ENCODE measurements at places on chromosomes 6 and 20.

DNA sequence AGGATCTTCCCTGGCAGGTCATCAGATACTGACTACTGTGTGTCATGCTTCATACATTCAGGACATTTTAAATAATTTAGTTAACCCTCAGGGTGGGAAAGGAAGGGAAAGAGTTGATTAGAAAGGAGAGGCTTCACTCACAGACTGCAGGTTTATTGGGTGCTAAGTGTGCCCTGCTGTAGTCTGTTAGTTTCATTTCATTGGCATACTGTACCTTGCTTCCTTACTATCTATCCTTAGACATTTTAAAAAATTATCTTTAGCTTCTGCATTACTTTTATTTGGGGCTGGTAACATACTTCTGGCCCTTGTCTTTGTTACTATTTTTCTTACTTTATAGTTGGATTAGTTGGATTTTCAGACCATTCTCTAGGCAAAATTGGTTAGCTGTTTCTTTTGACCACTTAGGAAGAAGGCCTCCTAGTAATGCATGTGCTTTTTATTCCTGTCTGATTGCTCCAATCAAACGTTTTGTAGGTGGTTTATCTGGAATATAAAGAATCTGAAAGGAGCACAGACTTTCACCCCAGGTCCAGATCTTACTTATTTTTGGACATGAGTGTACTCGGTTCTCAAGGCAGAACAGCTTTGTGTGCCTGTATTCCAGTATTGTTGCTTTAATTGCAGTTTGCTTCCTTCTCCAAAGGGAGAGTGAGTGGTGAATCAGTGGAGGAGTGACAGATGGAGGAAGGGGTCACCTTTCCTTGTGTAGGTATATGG, 82.7 kb upstream of the PRDM1 start:
- no peak for DNase-seq

DNA sequence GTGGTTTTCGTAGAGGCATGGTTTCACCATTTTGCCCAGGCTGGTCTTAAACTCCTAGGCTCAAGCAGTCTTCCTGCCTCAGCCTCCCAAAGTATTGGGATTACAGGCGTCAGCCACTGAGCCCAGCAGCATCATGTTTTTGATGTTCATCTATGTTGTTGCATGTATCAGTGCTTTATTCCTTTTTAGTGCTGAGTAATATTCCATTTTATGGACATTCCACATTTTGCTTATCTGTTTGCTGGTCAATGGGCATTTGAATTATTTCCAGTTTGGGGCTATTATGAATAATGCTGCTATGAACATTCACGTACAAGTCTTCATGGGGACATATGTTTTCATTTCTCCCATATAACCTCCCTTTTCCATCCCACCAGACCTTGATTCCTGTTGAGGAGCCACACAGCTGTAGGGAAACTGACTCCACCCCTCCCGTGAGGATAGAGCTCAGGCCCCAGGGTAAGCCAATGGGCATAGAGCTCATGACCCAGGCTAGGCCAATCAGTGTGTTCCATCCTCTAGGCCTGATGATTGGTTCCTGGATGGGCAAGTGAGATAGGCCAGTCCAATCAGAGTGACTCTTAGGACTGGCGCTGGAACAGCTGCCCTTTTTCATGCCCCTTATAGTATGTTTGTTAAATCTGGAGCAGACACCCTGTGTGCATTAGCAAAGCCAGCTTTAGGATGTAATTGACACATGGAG, 49.5 kb downstream of the DLGAP4 start:
- DNase-seq, result no peak

GRCh38 chr6:22600059-22600458, 30.7 kb downstream of the HDGFL1 start:
- DNase-seq, result no peak

DNA sequence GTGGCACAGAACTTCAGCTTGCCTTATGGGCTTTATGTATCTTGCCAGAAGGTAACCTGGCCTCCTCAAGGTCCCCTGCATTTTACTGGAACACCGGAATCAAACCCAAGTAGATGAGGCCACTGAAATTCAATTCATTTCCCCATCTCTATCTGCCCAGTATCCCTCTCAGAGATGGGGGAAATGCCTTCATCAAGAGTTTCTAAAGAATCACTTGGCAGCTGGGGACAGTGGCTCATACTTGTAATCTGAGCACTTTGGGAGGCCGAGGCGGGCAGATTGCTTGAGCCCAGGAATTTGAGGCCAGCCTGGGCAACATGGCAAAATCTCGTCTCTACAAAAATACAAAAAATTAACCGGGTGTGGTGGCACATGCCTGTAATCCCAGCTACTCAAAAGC, 12.9 kb downstream of the MDGA1 start:
- no peak for DNase-seq

DNA sequence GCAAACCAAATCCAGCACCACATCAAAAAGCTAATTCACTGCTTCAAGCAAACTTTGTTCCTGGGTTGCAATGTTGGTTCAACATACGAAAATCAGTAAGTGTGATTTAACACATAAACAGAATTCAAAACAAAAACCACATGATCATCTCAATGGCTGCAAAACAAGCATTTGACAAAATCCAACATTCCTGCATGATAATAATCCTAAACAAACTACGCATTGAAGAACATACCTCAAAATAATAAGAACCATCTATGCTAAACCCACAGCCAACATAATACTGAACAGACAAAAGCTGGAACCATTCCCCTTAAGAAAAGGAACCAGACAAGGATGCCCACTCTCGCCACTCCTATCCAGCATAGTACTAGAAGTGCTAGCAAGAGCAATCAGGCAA, 49.9 kb downstream of the RNGTT start:
- no peak for DNase-seq

GRCh38 chr6:39610221-39610620, 115.0 kb downstream of the KIF6 start:
- no peak for DNase-seq

- no peak for DNase-seq
Observed at GRCh38 chr20:1816384-1817381, 78.5 kb upstream of the SIRPA start.

DNA sequence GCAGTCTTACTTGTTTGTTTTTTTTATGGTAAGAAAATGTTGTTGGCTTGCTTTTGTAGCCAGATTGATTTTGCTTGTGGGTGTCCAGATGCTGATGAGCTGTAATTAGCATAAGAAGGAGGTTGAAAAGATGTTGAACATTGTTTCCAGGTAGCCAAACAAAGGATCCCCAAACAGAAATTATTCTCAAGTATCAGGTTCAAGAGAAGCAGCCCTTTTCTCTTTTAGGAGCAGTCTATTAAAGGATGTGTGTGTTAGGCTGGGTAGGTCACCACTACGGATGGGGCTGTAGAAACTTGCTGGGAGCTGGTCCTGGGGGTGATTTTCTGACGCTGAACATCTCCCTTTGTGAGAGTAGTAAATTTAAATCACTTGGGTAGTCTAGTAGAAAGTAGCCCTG, 86.9 kb upstream of the VSTM2L start:
- no peak for DNase-seq

DNA sequence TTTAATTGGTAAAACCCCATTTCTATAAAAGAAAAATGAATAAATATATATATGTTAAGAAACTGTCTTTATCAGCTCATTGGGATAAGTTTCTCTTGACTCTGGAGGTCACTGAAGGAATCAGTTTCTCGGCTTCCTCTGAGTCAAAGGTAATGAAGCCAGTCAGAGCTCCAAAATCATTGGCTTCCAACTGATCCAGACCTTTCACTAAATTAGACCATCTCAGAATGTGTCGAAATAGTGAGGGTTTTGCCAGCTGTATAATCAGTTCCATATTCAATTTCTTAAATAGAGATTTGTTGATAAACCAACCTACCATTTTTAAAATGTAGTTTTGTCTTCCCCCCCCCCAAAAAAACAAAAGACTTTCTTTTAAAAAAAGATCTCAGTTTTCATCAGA, 60.5 kb upstream of the SRSF6 start:
- no peak for DNase-seq

DNA sequence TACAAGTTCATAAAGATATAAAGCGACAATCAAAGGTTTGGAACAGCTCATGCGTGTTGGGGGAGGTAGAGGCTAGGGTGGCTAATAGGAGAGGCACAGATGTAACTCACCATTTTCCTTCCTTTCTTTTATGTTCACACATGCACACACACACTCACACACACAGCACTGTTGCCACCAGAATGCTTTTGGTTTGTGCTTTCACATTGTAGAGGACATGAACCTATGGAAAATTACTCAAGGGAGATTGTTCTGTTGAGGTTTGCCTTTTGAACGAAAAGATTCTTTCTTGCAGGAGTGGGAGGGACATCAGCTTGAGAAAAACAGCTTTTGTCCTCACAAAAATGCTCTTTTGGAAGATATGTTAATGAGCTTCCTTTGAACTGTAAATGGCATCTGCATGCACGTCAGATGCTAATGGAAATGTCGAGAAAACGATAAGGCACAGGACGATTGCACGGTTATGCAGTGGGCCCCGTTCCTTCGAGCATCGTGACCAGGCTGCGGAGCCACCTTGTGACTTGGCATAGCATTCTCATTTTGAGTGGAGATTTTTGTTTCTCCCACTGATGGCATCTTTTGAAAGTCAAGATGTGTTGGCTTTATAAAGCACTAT, 724.1 kb downstream of the KIF16B start:
- no peak for DNase-seq

DNA sequence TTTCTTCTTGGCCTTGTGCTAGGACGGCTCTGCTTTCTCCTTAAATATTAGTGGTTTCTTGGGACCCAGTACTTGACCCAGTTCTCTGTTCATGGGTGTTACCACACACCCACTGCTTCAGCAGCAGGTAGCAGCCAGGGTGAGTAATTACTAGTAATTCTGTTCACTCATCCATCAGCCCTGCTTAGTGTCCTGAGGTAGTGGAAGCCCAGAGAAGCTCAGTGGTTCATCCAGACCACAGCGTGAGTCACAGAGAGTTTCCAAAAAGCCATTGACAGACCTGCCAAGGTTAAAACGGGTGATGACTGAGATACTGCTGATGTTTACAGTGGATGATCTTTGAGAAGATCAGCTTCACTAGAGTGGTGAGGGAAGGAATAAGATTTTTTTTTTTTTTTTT, 51.7 kb upstream of the HINT3 start:
- DNase-seq, result peak; percentile 73

GRCh38 chr20:2867081-2867864, 6.0 kb upstream of the PTPRA start:
- DNase-seq, result no peak

- DNase-seq, result no peak
Observed at GRCh38 chr6:16681260-16681873, 79.9 kb downstream of the ATXN1 start.

- no peak for DNase-seq
Observed at GRCh38 chr20:14384416-14385175, 47.2 kb upstream of the FLRT3 start.

GRCh38 chr20:52847731-52848359, 124.3 kb upstream of the TSHZ2 start:
- DNase-seq, result no peak

DNA sequence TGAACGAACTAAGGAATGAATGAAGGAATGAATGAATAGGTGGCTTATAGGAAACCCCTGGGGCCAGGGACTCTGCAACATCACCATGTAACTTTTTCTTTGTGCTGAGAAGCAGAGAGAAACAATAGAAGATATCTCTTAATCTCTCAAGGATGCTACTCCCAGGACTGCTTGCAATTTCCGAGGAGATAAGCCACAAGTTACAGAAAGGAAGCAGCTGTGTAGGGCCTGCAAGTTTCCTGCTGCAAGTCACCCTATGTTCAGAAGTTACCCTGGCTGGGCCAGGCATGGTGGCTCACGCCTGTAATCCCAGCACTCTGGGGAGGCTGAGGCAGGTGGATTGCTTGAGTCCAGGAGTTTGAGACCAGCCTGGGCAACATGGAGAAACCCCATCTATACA, 7.3 kb upstream of the MAVS start:
- DNase-seq, result no peak

- DNase-seq, result no peak
Observed at GRCh38 chr6:108851756-108852155, 3.5 kb downstream of the ARMC2 start.

DNA sequence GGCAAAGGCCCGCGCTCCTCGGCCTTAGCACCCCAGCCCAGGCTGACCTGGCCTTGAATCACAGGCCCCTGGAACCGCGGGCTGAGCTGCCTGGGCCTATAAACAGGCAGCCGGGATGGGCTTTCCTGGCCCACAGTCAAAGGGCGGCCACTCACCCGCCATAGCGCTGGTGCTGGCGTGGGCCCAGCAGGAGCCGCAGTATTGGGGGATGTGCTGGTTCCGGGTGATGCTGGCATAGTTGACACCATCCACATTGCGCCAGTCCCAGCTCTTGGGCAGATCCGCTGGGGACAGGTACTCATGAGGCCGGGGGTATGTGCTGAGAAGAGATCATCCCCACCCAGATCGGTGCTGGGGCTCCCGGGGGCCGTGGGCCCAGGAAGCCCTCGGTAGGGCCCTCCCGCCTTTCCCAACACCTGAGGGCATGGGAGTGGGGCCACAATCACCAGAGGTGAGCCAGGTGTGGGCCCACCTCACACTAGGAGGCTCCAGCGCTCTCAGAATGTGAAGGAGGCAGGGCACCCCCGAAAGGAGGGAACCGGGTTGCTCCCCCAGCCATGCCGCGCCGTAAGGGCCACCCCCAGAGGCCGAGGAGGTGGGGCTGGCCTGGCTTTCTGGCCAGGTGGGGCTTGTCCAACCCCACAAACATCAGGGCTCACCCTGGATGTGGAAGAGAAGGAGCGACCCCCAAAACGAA, 739 bp downstream of the CTSZ start:
- no peak for DNase-seq

DNA sequence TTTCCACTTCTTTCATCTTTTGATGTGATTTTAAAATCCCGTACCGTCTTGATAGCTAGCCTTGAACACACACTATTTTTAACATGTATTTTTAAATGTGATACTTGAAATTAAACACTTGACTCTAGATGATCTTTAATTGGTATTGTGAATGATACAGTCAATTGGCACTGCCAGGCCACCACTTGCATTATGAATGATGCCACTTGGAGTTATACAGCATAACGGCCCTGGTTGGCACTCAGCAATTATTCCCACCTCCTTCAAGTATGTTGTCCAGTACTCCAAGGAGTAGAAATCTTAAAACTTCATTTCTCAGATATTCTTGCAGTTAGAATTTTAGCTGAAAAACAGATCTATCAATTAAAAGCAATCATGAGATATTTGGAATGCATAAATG, 62.9 kb downstream of the TENT5A start:
- DNase-seq, result no peak

GRCh38 chr20:19143890-19144289, 68.6 kb upstream of the SLC24A3 start:
- DNase-seq, result no peak

- DNase-seq, result no peak
Observed at GRCh38 chr6:45946887-45947286, 68.8 kb downstream of the CLIC5 start.

DNA sequence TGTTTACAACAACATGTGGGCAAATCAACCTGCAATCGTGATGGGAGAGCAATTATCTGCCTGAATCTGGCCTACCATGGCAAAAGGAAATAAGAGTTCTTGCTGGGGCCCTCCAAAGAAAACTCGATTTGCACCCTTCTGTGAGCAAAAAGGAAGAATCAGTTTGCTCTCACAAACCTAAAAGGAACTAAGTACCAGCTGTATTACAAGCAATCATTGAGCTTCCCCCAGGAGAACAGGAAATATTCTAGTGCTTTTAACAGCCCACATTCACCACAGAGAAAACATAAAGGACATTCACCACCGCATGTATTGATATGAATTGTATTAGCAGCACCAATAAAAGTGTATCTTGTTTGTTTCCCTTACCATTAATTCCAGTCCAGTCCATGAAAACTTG, 75.0 kb downstream of the MBOAT1 start:
- DNase-seq, result no peak

Measured in activated CD4-positive, alpha-beta T cell treated with anti-CD3 and anti-CD28 coated beads, Interleukin-2, amount 50 U/mL, for 48 hours (primary cell).